Endothelial cell of umbilical vein (primary cell): ENCODE measurements at places on chromosomes 2 and 18.

GRCh38 chr2:5946225-5947115 is 254.3 kb downstream of the SOX11 start:
- DNase-seq: no peak

GRCh38 chr2:222270396-222270795 is 28.4 kb downstream of the PAX3 start:
- DNase-seq: no peak

GRCh38 chr2:201383136-201383535 is 26.0 kb upstream of the FLACC1 start:
- no peak for DNase-seq

DNA sequence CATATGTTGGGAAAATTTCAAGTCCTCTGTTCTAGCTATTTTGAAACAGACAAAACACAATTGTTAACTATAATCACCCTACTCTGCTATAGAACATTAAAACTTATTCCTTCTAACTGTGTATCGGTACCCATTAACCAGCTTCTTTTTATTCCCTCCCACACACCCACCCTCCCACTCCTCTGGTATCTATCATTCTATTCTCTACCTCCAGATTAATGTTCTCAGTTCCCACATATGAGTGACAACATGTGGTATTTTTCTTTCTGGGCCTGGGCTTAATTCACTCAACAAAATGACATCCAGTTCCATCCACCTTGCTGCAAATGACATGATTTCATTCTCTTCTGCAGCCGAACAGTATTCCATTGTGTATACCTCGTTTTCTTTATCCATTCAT is 43.3 kb downstream of the EXOC6B start:
- DNase-seq: no peak

GRCh38 chr18:46332286-46332801 is 228.2 kb downstream of the HAUS1 start:
- DNase-seq: no peak

DNA sequence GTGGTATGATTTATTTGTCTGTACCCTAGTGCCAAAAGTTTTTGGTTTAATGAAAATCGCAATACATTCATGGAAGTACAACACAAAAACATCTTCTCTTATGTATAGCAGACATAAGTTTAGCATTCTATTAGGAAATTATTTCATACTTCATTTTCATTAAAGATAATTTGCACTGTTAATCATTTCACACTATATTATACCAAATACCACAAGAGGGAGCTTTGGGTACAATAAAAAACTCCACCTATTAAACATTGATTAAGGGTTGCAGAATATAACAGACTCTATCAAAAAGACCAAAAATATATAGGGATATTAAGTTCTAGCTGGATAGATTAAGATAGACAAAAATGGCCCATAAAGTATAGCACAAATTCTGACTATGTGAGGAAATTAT is 79.0 kb downstream of the SLC66A3 start:
- DNase-seq: peak; percentile 46

DNA sequence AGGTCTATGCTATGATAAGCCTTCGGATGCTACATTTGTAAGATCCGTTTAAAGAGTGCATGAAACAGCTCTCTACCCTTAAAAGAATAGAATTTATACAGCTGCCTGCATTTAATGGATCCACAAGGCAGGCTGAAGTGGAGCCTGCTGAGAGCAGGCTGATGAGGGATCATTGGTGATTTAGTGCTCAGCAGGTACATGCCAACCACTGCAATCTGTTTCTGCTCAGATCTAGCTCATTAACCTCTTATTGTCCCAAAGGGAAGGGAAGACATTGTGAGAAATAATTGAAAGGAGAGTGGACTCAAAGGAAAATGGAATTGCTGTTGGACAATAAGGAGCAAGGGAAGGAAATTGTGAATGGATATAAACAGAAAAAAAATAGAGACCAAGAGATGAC is 822.6 kb downstream of the TRIB2 start:
- no peak for DNase-seq

DNA sequence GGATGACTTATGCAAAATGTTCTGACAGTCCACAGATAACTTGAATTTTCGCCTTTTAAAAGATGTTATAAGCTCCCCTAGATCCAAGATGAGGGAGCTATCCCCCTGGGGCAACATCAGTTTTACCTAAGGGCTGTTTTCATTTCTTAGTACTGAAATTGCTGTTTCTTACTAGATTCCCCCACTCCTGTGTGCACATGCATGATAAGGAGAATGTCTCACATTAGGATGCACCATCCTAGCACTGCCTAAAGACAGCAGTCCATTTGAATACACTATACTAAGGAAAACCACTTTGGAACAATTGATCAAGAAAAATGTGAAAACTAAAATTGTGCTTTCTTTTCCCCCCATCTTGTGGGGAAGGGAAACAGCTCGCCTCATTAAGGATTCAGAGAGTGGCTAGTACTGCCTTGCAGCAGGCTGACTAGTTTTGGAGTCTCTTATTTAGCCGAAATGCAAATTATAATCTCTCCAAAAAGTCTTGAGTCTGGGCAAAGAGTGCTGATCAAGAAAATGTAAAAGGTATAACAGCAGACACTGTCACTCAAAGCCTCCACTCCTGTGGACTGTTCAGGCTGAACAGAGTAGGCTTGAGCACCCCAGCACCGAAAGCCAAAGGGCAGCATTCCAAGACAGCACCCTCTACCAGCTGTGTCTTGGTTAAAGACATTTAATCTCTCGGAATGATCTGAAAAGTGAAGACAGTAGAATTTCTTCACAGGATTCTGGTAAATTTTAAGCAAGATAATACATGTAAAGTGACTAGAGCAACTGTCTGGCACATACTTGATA is 65.0 kb downstream of the ZNF385B start:
- DNase-seq: no peak

DNA sequence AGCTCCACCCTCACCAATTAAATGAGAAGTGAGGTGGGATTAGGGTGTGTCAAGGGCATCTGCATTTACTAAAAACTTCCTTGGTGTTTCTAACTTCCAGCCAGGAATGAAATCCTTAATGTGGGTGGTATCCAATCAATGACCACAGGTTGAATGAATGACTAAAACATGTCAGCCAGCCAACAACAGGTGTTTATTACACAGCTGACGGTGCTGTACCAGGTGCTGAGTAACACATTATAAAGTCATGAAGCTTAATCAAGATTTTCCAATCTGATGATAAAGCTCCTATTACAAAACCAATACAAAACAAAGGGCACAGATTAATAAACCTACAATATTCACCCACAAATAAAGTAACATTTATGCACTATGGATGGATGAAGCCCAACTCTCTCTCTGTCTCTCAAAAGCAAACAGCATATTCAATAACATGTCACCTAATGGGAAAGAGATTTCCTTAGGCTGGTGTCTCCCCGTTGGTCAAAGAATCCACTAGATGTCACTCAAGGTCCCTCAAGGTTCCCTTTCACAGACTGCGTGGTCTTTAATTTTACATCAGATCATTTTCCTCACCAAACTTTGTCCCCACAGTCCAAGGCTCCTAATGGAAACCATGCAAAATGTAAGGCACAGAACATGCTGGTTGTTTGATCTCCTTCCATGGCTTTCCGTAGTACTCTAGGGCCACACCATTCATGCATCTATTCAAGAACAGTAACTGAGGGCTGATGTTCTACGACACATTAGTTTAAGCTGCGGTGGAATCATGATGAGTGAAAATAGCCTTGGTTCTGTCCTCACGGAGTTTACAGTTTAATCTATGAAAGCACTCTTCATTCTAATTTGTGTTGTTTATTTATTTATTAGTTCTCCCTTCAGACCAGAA is 6.4 kb upstream of the PTPN4 start:
- peak; percentile 65 for DNase-seq

GRCh38 chr2:232838406-232838874 is 31.6 kb upstream of the SNORC start:
- peak; percentile 77 for DNase-seq

DNA sequence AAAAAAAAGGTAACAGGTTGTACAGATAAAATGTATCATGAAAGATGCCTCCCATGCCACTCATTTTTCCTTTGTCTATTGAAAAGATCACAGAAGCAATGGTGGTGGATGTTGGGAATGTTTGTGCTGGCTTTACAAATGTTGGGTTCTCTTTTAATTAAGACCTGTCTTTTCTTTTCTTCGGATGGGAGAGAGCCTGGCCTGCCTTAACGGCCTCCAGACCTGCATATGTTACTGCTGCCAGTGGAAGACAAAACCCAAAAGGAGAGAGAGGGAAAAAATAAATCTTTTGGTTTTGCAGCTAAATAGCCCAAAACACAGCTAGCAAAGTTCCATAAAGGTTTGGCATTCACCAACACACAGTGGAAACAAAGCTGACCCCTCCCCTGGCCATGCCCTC is 50.5 kb upstream of the FZD7 start:
- DNase-seq: no peak

- no peak for DNase-seq
Measured at GRCh38 chr2:170739048-170739447, 23.9 kb downstream of the SP5 start.

- DNase-seq: no peak
Measured at GRCh38 chr2:31365834-31366505, 48.6 kb downstream of the XDH start.

DNA sequence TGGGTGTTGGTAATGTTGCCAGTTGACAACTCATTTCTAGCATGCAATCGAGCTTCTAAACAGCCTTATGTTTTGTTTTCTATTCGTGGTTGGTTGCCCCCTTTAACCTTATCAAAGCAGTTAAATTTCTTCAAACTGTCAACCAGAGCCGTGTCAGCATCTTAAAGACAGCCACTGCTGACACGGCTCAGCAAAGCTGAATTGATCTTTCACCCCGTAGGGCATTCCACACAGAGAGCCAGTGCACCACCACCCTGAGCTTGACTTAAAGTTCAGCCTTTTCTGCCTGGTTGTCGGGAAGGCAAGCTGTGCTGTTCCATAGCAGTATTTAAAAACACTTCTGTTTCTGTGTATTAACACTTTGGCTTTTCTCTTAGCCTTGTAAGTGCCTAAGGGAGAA is 355.0 kb upstream of the CHST9 start:
- no peak for DNase-seq

GRCh38 chr18:48123941-48124340 is 193.5 kb upstream of the SMAD2 start:
- no peak for DNase-seq

GRCh38 chr2:241871538-241872312 is 2.2 kb downstream of the RTP5 start:
- DNase-seq: no peak

DNA sequence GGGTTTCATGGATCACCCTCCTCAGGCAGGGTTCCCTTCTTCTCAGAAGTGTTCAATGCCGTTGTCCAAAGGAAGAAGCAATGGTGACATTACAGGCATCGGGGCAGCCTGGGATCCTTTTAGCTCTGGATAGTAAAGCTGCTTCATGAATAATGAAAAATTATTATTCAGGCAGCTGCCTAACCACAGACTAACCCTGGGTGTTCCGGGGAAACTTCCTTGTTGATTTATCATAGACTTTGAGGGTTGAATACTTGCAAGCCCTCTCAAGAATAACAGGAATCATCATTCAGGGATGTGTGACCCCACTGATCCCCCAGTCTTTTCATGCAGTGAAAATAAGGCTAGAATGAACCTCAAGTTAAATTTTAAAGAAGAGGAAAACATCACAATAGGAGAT is 419.4 kb downstream of the MEIS1 start:
- no peak for DNase-seq

DNA sequence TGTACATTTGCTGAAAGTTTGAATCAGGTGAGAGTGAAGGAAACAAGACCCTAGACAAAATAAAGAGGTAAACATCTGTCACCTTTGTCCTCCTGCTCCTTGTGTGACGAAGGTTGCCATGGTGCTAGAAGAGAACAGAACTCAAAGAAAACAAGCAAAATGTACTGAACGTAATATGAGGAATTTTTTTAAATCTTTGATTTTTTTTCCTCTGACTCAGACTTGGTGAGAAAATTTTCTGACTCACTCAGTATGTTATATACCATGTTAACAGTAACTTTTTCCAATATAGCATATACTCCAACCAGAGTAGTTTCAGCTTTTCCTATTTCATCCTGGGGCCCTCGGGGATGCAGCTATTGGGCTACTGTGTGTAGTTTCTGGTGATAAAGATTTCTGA is 2114.6 kb upstream of the PIK3C3 start:
- peak; percentile 69 for DNase-seq

GRCh38 chr2:11749646-11750349 is 3.4 kb downstream of the LPIN1 start:
- DNase-seq: no peak

GRCh38 chr18:3097082-3097481 is 84.1 kb upstream of the LPIN2 start:
- DNase-seq: no peak

- DNase-seq: no peak
Measured at GRCh38 chr2:105365206-105365605, 27.9 kb downstream of the C2orf49 start.

DNA sequence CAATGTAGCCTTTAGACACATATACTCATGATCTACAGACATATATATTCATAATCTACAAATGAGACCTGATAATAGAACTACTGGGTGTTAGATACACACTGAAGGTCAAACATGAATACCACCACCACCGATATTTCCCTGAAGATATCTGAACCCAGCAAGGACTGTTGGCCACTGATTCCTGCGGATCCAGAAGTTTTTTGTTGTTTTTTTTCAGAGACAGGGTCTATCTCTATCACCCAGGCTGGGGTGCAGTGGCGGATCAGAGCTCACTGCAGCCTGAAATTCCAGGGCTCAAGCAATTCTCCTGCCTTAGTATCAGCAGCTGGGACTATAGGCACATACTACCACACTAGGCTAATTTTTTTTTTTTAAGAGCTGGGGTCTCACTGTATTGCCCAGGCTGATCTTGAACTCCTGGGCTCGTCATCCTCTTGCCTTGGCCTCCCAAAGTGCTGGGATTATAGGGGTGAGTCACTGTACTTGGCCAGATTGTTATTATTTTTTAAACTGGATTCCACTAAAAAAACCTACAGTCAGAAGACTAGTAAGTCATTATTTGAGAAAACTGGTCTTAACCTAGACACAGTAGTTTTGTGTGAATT is 1.8 kb downstream of the METTL5 start:
- DNase-seq: no peak

DNA sequence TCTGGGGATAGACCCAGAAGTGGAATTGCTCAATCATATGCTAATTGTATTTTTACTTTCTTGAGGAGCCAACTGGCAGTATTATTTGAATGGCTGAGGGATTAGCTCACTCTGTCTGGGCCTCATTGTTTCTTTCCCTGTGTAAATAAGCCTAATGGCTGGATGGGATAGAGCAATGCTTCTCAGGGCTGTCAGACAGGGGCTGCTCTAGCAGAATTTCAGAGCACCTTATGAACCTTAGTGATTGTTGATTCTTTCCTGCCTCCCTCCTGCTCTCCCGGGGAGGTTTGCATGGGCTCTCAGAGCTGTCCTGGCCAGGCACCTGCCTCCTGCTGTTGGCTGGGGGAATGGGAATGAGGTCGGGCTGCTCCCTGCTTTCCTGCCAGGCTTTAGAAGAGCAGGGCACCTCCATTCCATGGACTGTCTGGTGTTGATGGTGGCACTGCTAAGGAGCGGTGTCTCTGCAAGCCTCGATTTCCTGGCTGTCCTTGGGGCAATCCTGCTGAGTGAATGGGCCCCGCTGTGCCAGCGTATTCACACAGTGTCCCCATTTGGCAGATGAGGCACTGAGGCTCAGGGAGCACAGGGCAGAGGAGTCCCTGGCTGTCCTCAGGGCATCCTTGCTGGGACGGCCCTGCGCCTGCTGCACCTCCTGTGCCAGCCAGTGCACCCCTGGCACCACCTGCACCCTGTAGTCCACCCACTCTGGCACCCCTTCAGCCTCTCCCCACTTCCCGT is 468.2 kb upstream of the HS6ST1 start:
- no peak for DNase-seq
